Stimulated activated CD4-positive, alpha-beta T cell treated with anti-CD3 and anti-CD28 coated beads, Interleukin-1b, Interleukin-23, amount 100 ng/mL, for 1 hour (primary cell): ENCODE measurements at places on chromosomes 12 and 14.

DNA sequence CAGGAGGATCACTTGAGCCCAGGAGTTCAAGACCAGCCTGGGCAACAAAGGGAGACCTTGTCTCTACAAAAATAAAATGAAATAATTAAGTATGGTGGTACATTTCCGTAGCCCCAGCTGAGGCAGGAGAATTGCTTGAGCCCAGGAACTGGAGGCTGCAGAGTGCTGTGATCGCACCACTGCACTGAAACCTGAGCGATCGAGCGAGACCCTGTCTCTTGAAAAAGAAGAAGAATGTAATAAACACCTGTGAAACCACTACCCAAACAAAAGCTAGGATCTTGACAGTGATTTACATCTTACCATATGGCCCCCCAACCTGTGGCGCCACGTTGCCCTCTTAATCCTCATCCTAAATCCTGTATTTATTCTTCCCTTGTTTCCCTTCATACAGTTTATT lies 5.7 kb upstream of the DTX1 start:
- no peak for DNase-seq

DNA sequence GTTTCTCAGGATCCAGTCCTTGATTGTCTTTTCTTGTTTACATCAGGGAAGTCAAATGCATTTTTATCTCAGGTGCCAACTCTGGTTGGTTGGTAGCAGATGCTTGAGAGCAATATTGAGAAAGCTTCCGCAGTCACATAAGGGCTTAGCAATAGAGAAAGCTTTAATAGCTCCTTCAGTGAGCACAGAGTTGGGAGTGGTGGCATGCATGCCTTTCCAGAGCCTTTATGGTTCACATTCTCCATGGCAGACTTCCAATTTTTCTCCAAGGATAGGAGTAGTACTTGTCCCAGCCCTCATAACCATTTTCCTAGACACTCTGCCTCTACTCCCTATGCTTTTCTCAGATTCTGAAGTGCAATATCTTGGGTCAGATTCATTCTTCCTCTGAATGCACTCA lies 280.4 kb downstream of the AEBP2 start:
- DNase-seq, result no peak

- no peak for DNase-seq
These were observed at the start of gene MSI1 for GRCh38 chr12:120368789-120369602. TSS of gene MSI1 (minus strand) at chr12:120369164. CDS start at chr12:120369091, 73 bp downstream.

- no peak for DNase-seq
These were observed 10.9 kb downstream of the SLC38A2 start for GRCh38 chr12:46361667-46362034.

DNA sequence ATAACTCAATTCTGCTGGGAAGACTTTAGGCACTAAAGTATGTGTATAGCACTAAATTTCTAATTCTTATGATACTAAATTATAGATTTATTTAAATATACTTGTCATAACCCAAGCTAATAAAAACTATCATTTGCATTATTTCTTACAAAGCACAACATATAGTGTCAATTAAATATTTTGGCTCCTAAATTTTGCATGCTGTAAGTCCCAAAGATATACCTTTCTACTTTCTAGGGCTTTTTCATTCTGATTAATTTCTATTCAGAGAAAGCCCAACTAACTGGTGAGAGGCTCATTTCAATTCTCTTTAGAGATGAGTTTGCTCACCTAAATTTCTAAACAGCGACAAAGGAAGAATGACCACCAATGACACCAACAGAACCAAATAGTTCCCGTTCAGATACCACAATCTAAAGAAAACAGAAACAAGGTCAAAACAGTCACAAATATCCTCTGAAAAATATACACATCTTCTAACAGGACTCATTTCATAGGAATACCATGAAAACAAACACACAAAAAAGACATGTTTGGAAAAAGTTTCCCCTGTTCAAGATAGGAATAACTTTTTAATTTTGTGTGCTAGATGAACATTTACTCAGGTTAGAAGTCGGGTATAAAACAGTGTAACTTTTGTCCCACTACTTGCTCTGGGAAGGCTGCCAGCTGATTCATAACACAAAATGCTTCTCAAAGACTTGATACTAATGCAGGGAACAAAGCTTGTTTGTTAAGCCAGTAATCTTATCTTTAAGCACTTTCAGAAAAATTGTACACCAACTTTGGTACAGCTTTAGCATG lies 7.6 kb downstream of the SLC38A2 start:
- DNase-seq, result no peak

DNA sequence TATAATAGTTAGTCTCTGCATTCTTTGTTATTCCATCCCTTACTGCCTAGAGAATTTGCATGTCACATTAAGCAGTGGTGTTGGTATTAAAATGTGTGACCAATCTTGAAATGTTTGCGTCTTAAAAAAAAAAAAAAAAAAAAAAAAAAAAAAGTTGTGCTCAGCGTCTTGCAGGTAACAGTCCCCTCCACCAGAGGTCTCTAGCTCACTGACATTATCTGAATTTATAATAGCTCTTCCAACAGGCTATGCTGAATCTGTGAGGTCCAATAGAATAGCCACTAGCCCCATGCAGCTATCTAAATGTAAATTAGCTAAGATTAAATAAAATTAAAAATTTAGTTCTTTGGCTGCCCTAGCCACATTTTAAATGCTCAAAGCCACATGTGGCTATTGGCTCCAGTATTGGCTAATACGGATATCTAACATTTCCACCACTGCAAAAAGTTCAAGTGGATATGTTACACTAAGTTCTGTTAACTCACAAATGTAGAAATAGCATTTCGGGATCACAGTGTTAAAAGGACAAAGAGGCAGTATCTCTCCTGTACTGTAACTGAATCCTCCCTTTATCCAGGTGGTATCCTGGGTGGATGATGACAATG lies 28.7 kb downstream of the NKX2-8 start:
- DNase-seq, result no peak

DNA sequence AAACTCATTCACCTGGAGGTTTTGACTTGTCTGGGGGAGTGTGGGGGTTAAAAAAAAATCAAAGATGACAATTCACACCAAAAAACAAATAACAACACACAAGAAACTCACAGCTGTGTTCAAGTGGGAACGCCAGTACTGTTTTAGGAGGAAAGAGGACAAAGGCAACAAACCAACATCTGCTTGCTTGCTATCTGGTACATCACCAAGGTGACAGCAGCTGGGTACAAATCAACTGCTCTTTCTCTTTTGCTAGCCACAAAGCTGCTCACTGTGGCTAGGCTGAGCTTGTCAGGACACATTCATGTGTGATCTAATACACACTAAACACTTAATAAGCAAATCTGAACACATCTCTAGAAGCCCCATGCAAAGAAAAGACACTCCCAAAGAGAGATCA lies 128.0 kb upstream of the RAP1B start:
- no peak for DNase-seq
